ENCODE measurements at places on chromosomes 7 and 10.

GRCh38 chr10:4174197-4174596 is 389.2 kb upstream of the KLF6 start:
- DNase-seq = no peak

- DNase-seq = peak; percentile 82
Measured at GRCh38 chr7:134605978-134606923, 40.4 kb upstream of the BPGM start.

GRCh38 chr7:56219017-56219416 is 102.8 kb upstream of the NUPR2 start:
- DNase-seq = no peak

DNA sequence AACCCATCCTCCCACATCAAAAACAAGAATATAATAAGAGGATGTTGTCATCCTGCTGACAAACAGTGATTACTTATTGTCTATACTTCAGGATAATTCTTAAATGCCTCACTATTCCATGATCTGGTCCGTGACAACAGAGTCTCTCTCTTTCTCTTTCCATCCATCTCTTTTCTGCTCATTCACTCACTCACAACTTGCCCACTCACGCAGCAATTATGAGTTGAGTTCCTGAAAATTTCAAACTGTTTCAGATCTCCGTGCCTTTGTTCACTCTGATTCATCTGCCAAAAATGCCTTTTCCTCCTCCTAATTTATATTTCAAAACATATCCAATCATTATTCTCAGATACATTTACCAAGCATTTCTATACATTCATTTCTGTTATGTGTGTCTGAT is 1.4 kb downstream of the OR6B1 start:
- no peak for DNase-seq

DNA sequence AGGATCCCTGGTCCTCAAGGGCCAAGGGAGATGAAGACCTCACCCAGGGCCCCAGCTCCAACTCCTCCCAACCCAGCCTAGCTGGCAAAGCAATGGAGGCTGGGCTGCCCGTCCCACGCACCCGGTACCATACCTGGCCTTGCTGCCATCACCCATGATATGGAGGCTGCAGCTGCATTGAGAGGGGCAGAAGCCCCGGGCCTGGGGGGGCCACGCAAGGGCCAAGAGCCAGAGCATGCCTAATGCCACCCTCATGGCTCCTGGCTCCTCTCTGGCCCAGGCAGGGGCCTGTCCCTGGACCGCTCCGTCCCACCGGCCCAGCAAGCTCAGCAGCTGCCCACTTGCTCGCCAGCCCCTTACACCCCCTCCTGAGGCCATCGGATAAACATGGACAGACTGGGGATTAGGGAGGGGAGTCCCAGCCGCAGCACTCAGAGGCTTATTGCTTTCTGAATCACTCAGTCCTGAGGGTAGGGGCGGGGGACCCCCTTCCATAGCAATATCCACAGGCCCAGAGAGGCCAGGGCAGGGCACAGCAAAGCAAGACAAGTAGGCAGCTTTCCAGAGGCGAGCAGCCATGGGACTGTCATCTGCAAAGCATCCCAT is at the start of gene LRIT1:
Gene LRIT1 (minus strand): TSS at position 362 of the 606 bp plus-strand sequence. CDS start 107 bp downstream, at position 255.
- no peak for DNase-seq

DNA sequence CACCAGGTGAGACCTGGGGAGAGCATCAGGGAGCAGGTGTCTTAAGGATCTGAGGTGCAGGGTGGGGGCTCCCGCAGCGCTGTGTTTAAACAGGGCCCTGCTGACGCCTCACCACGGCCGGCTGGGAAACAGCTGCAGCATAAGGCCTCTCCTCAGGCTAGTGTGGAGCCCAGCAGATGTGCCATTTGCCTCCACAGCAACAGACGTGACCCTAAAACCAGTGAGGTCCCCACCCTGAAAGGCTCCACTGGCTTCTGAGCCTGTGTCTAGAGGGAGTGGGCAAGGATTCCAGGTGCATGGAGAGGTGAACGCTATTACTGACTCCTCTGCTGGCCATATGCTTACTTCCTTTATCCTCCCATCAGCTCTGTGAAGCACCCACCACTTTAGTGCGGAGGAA is 47.8 kb downstream of the SYPL1 start:
- DNase-seq = no peak

DNA sequence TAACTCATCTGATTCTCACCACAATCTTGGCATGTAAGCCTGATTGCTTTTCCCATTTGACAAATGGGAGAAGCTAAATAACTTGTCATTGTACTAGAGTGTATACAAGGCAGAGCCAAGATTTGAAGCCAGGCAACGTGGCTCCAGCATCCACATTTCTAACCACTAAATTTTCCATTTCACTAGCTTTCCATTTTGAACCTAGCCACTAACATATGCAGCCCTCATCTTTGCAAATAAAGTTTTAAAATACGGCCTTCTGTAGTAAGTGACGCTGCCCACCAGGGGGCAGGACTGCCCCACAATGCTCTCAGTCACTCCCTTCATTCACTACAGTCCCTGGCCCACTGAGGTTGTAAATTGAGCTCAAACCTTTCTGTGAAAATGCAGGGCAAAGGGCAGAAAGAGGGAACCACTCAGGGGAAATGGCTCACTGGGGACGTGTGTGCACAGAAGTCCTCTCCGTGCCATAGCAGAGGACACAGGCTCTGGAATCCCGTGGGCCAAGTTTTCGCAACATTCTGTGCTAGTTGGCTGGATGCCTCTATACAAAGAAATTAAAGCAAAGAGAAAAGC is 315.7 kb downstream of the TNS3 start:
- peak; percentile 51 for DNase-seq

DNA sequence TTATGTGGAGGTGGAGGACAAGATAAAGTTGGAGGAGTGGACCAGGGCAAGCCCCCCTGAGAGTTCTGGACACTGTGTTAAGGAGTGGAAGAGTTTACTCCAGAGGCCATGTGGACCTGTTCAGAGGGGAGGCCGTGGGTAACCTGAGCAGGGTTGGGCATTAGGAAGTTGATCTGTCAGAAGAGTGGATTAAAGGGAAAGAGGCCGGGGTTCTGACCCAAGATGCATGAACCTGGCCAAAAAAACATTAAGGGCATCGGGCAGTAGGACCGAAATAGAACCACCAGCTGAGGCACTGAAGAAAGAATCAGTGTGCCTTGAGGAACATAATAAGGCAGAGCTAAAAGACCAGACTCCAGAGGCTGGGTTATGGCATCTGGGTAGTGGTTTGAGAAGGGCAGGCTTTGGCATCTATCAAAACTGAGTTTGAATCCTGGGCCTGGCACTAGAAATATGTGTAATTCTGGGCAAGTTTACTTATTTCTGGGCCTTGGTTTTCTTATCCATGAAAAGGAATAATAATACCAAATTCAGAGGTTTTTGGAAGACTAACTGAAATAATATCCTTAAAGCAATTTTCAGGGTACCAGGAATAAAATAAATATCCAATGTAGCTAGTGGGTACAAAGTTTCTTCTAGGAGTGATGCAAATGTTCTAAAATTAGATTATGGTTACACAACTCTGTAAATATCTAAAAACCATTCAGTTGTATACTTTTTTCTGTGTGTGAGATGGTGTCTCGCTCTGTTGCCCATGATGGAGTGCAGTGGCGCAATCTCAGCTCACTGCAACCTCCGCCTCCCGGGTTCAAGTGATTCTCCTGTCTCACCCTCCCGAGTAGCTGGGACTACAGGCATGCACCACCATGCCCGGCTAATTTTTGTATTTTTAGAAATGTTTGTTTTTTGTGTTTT is 10.9 kb upstream of the FRAT1 start:
- DNase-seq = no peak

DNA sequence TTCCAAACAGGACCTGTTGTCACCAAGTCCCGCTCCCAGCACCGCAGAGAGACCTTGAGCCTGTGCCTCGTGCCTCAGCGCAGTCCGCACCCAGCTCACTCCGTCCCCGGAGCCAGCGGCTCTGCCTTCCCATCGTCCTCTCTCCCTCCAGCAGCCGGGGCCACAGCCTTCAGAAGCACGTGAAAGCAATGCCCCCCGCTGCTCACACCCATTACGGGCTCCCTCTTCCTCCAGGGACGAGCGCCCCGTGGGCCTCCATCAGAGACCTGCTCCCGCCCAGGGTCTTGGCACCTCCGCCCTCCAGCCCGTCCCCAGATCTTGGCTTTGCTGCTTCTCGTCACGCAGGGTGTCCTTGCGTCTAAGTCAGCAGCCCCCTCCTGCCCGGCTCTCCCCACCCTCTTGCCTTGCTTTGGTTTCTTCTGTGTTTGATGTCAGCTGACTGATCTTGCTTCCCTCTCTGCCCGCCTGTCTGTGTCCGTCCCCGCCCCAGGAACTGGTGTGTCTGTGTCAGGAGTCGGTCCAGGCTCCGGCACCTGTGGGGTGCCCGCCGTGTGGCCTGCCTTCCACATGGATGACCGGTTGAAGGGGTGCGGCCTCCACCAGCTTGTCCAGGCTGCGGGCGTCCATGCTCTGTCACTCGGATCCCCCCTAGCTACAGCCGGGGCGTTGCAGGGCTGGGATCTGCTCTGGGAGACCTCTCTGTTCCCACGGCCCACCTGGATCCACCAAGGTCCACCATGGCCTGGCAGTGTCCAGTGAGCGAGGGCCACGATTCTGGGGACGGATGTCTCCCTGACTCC is 61.9 kb downstream of the FOXL3 start:
- DNase-seq = no peak

DNA sequence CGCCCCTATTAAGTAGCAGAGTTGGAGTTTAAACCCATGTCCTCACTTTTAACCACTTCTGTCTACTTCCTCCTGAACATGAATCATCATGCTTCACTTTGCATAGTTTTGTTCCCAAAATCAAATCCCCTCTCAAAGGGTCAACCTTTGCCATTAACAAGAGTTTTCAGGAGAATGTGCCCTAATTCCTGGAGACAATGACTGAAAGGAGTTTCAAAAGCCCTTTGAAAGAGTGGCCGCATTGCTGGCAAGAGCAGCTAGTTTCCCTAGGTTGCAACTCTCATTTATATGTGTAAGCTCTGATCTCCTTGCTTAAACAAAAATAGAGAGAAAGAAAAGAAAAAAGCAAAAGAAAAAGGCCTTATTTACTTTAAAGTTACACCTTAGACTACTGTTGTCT is 9.2 kb downstream of the LGI1 start:
- no peak for DNase-seq

GRCh38 chr7:29119538-29119937 is 26.8 kb downstream of the CPVL start:
- no peak for DNase-seq

GRCh38 chr7:29096446-29096730 is 49.9 kb downstream of the CPVL start:
- DNase-seq = no peak

- no peak for DNase-seq
Measured at GRCh38 chr10:52807803-52808202, 35.2 kb upstream of the MBL2 start.

- DNase-seq = no peak
Measured at GRCh38 chr7:55239406-55239805, 125.7 kb upstream of the LANCL2 start.

GRCh38 chr10:45607276-45607675 is 65.3 kb downstream of the ZFAND4 start:
- peak; percentile 39 for DNase-seq

GRCh38 chr10:100370714-100371481 is 23.9 kb downstream of the SCD start:
- DNase-seq = peak; percentile 87

DNA sequence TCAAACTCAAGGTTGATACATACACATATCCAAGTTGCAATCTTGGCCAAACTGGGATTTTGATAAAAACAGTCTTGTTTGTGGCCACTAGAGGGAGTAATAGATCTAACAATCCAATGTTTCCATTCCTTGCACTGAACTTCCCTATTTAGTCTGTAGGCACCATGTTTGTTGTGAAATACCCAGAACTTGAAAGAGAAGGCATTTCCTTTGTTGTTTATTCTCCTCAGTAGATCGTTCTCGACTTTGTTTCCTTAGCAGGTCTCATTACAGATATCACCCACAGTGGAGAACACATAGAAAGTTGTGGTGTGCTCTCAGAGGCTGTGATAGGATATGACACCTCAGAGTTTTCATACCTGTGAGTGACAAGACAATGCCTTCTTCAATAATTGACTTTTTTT is 70.3 kb upstream of the MXI1 start:
- peak; percentile 93 for DNase-seq

DNA sequence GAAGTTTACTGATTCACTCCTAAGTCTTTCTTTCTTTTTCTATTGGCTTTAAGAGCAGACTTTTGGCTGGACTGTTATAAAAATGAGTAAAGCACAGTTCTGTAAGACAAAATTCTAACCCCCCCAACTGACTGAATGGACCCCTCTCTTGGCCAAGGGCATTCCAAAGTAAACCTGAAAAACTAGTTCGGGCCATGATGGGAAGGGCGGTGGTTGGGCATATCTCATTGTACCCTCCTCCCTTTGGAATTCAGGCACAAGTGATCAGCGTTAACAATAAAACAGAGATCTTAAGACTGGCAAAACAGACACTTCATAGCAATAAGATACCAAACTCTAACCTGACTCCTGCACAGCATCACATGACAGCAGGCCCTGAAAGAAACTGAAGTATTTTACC is 6.1 kb upstream of the KIF20B start:
- no peak for DNase-seq

GRCh38 chr10:74947781-74948401 is 121.5 kb downstream of the KAT6B start:
- no peak for DNase-seq

DNA sequence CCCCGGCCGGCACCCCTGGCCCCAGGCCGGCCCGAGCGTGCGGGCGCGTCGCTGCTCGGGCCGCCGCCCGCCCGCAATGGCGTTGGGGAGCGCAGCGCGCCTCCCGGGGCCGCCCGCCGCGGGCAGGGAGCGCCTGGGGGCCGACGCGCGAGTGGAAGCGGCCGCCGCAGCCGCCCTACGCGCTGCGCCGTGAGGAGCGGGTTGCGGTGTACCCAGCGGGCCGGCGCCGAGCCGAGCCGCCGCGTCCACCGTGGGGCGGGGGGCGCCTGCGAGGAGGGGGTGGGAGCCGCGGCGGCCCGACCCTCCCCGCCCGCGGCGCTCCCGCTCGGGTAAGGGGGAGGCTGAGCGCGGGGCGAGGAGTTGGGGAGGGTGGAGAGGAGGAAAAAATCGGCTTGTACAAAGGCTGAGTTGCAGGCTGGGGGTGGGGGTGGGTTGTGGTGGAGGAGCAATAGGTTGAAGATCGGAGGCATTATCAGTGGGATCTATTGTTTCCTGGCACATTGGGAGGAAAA is 473 bp downstream of the PPP1R9A start:
- DNase-seq = no peak

GRCh38 chr10:7015457-7015856 is 395.4 kb downstream of the SFMBT2 start:
- no peak for DNase-seq

DNA sequence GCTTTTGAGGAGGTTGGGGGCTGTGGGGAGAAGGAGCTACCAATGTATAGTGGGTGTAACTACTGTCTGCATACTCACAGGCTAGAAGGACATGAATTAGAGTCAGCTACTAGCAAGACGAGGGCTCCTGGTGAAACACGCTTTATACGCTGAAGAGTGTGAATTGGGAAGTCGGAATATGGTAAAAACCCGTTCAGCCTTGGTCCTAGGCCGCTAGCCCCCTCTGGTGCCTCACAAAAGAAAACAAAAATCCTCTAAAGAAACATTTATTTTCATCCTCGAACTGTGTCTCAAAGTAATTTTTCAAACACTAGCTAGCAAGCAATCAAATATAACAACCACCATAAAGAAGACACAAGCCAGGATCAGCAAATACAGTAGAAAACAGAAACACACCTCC is 338.1 kb upstream of the SEMA3C start:
- DNase-seq = peak; percentile 3

- DNase-seq = no peak
Measured at GRCh38 chr7:29281782-29282541, 87.4 kb downstream of the CHN2 start.
